ENCODE measurements at places on chromosomes 2 and 18.

DNA sequence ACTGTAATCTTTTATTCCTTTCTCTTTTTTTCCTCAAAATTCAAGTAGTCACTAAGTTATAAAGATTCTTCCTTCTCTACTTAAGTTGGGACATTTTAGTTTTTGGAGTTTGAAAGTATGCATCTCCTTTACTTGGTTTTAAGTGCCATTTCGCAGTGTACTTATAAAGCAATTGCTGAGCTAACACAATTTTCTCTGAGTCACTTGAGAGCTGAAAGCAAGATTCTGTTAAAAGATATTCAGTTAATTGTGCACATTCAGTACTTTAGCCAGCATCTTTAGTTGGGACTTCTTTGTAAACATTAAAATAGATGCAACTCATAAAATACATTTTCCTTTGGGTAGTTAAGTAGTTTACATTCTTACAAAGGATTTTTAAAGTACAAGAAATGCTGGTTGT, 136.0 kb downstream of the GFPT1 start:
- DNase-seq, result no peak

DNA sequence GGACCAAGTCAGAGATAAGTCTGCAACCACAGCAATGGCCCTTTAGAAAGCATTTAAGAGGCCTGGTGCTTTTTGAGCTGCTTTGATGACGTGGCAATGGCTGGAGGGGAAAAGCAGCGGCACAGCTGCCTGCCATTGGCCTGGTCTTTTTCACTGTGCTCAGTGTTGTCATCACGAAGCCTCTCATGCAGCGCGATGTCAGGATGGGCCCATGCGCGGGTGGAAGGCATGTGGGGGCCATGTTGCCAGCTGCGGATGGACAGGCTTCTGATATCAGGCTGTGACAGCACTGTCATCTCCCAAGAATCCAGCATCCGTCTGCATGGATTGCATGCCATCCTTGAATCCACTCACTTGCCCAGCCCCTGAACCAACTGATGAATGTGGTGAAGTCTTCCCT, 204.5 kb downstream of the ACKR3 start:
- DNase-seq, result no peak

- DNase-seq, result no peak
Measured at GRCh38 chr2:37869771-37870170, 55.3 kb upstream of the RMDN2 start.

DNA sequence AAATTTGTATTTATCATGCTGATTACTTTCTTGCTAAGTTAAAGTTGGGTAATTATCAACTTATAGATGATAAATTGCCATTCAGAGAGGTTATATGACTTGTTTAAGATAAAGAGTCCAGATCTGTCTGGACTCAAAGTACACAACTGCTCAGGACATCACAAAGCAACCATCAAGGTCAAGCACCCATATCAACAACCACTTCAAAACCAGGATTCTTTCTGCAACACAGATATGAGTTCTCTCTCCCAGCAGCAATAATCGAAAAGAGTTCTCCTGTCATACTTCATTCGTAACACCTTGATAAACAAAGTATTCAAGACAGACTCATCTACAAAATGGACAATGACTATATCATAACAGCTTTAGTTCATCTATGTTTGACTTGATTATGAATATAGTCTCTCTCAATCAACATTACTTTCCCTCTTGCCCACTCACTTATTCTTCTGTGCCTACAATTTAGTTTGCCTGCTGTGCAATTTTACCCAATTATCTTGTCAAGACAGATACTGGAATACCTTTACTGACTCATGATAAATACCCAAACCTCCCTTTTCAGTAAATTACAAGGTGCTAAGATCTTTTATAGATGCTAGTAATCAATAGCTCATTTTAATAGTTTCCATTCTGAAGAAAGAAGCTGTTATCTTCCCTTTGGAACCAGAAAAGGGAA, 281.8 kb downstream of the NBAS start:
- no peak for DNase-seq

- DNase-seq, result no peak
Measured at GRCh38 chr18:23616258-23616657, 30.0 kb upstream of the NPC1 start.

DNA sequence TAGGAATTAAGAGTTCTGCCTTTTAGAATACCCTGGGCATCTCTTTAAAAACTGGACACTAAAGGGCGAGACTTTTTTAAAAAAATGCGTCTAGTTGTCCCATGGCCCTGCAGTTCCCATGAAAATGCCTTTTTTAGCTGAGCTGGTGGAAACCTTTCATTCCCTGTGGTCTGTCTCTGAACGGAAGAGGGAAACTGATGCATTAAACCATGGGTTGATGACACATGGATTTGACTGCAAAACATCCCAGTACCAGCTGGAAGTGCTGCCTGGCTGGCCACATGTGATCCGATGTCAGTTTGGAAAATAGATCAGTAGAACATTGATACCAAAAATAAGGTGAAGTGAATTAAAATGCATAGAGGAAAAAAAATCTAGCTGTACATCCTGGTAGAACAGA, 129.2 kb downstream of the MYO1B start:
- no peak for DNase-seq

- peak; percentile 9 for DNase-seq
Measured at GRCh38 chr2:134289225-134289624, 35.4 kb downstream of the MGAT5 start.

DNA sequence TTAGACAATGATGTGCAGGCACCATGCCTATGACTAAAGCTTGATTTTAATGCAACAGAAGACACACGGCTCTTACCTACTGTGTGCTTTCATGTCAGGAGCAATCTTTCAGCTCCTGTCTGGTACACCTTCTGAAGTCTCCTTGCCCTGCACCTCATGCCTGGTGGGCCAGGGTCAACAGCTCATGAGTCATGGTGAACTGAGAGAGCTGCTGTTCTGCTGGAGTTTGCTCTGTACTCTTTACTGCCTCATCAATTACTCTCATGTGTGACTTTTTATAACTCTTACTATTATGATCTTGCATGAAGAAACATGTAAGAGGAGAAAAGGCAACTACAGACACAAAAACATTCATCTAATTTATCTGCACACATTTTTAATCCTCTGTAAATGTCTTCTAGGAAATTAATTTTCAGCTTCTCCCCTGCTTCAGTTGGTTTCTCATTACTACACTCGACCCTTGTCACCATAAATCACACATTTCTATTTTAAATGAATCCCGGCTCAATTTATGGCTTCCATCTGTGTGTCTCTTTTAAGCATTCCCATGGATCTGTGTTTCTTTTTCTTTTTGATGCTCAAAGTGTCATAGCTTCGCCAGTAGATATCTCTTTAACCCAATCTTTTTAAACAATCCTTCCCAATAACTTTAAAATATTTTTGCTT, 9.7 kb downstream of the SERPINB7 start:
- DNase-seq, result no peak

GRCh38 chr2:31967790-31968189, 43.0 kb downstream of the MEMO1 start:
- no peak for DNase-seq

DNA sequence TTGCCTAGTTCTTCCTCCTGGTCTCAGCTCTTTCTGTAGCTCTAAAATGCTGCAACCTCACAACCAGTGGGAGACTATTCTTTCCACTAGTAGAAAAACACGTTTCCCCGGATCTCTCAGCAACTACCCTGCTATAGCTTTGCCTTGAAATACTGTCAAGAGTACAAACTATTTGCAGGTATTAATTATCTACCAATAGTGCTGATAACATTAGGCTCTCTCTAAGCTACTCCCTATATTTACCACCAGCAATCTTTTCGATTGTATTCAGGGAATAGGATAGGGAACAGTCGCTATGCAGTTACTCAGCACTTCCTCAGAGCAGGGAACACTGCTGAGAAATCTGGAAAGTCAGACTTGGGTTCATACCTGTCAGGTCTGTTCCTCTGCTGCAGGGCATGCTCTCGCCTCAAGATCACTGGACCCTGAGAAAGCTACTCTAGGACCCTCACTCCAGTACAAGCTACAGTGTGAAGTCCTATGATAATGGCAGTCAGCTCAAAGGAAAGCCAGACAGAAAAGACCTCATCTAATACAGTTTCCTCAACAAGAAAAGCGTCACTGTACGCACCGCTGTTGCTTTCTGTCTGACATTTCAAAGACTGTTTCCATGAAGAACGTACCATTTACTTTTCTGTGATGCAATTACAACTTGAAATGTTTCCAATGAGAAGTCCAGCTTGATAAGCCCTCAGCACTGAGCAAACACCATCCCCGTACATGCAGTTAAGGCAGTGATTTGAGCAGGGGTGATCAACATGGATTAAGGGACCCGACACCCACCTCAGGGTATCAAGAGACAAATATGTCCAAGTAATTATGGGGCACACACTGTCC, 22.7 kb downstream of the GDF7 start:
- DNase-seq, result no peak

DNA sequence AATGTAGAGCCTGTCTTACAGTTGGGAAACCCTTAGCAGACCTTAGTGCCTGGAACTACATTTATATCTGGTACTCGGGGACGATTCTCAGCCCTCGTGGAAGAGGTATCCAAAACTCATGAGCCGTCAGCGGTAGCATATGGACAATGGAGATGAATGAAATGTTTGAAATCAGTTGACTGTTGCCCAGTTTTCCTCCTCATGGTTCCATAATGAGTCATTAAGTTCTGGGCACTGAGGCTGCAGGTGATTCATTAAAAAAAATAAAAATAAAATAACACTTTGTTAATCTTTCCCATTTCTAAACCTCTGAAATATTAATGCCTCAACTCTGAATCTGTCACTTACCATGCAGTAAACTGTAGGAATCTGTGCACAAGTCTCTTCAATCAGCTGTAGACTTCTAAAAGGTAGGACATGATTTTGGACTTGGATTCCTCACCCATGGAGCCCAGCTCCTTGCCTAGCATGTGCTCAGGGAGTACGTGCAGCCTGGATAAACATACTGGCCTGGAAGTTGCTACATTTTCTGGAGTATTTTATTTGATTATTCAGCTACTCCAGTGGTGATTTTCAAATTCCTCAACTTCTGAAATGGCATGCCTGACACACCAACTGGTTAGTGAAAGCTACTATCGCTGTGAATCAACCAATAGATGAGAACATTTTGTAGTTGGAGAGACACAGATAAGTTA, 979.2 kb downstream of the CNTNAP5 start:
- no peak for DNase-seq

GRCh38 chr18:23553887-23554286, 32.4 kb downstream of the NPC1 start:
- DNase-seq, result no peak

- DNase-seq, result no peak
Measured at GRCh38 chr2:207042841-207043240, 103.5 kb downstream of the CPO start.

GRCh38 chr2:42748840-42749239, 15.1 kb downstream of the OXER1 start:
- no peak for DNase-seq

- no peak for DNase-seq
Measured at GRCh38 chr18:75253784-75254183, 43.2 kb downstream of the TSHZ1 start.

DNA sequence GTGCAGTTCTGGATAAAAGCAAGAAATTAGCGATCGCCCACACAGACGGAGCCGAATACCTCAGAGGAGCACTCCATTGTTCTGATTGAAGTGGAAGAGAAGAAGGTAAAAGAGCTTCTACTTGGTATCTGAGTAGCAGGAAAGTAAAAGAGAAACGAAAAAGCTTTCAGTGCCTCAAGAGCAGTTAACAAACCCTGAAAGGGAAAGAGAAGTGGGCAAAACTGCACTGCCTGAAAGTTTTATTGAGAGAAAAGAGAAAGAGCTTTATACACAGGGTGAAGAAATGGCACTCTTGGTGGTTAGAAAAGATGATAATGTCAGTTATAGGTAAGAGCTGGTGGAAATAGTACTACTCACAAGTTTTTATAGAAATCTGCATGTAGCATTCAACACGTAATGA, 192.8 kb downstream of the CDCA7 start:
- DNase-seq, result no peak

DNA sequence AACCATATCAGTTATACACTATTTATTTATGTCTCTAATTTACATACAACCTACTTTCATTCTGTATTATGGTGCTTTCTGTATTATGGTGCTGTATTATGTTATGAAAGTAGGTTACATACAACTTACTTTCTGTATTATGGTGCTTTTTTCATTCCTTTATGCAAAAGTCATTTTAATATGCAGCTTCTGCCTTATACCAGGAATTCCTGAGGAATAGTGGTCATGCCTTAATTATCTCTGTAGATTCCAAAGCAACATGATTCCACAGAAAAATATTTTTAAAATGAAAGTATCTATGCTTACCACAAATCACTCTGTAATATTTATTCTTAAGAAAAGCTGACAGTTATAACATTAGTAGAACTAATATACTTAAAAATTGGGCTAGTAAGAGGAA, 922.0 kb upstream of the NRXN1 start:
- no peak for DNase-seq

DNA sequence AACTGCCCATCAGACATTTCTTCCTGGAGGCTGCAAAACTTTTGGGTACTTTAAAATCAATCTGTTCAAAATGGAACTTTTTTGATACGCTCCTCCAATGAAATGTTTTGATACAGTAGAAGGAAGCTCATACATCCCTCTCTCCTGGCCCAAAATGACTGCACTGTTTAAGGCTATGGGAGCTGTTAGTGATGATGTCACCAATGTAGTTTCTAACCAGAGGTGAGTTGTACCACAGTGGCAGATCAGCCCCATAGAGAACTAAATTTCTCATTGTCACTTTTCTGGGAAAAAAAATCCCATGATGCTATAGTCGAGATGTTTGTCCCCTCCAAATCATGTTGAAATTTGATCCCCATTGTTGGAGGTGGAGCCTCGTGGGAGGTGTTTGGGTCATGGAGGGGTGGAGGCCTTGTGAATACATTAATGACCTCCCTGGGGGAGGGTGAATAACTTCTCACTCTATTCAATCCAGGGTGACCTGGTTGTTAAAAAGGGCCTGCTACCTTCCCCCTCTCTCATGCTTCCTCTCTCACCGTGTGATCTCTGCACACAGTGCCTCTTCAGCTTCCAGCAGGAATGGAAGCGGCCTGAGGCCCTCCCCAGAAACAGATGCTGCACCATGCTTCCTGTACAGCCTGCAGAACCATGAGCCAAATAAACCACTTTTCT, 117.4 kb upstream of the NPAS2 start:
- no peak for DNase-seq

- no peak for DNase-seq
Measured at GRCh38 chr18:25350489-25351251, 1.3 kb downstream of the ZNF521 start.

- no peak for DNase-seq
Measured at GRCh38 chr2:135826544-135826943, 10.4 kb downstream of the LCT start.

GRCh38 chr2:54638103-54638502, 85.4 kb upstream of the EML6 start:
- no peak for DNase-seq

DNA sequence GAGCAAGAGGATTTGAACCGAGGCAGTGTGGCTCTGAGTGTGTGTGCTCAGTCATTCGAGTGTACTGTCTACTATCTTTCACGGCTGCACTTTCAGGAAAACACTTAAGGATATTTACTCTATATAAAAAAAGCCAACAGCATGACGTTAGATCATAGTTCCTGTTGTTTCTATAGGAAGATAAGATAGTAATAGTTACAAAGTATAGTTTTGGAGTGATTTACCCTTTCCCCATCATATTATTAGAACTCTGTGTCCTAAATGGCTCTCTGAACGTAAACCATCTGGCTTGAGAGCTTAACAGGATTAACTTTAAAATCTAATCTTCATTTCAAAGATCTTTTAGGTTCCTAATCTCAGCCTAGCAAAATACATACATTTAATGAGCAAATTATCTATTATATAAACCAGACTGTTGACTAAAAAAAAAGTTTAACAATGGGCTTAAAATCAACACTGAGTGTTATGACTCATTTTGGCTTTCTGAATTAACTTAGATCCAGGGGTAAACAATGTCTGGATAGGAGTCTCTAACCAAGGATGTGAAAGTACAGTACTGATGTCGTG, 150.3 kb upstream of the DNMT3A start:
- no peak for DNase-seq

Measured in stimulated activated naive CD4-positive, alpha-beta T cell (primary cell).